RCC 7860 (cell line): ENCODE measurements at places on chromosomes 3 and 15.

- DNase-seq = no peak
These were observed 76.4 kb upstream of the ROBO1 start for GRCh38 chr3:79844176-79844575.

- DNase-seq = peak; percentile 41
These were observed at the start of gene SH3GL3 for GRCh38 chr15:83446904-83447709. Gene SH3GL3 (plus strand): TSS chr15:83447341. CDS start chr15:83447534, 193 bp downstream.

DNA sequence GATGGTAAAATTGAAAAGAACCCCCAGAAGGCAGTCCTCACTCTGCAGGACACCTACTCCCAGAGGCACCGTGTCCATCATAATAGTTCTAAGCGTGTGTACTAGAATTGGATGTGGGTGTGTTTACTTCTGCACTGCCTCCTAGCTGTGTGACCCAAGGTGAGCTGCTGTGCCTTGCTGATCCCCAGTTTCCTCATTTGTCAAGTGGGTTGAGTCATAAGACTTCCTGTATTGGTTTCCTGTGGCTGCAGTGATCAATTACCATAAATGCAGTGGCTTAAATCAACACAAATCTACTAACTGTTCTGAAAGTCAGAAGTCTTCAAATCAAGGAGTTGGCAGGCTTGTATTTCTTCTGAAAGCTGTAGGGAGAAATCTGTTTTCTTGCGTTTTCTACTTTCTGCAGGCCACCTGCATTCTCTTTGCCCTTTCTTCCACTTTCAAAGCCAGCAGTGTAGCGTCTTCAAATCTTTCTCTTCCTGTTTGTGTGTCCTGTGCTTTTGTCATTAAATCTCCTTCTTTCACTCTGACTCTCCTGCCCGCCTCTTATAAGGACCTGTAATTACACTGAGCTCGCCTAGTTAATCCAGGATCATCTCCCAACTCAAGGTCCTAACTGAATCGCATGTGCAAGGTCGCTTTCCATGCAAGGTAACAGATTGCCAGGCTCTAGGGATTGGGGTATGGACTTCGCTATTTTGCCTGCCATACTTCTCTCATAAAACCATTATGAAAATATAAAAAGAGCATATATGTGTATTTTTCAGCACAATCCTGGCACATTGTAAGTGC is 59.0 kb downstream of the RORA start:
- DNase-seq = no peak

- no peak for DNase-seq
These were observed 57.4 kb upstream of the ICE2 start for GRCh38 chr15:60536314-60536713.

- no peak for DNase-seq
These were observed 13.4 kb downstream of the HTR3C start for GRCh38 chr3:184066211-184066610.

- DNase-seq = no peak
These were observed 383.0 kb downstream of the ZBTB20 start for GRCh38 chr3:114764056-114764492.

DNA sequence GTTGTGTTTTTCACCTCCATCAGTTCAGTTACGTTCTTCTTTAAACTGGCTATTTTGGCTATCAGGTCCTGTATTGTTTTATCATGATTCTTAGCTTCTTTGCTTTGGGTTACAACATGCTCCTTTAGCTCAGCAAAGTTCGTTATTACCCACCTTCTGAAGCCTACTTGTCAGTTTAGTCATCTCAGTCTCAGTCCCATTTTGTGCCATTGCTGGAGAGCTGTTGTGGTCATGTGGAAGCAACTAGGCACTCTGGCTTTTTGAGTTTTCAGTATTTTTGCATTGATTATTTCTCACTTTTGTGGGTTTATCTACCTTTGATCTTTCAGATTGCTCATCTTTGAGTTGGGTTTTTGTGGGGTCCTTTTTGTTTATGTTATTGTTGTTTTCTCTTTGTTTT is 151.3 kb downstream of the CFAP20DC start:
- DNase-seq = no peak

DNA sequence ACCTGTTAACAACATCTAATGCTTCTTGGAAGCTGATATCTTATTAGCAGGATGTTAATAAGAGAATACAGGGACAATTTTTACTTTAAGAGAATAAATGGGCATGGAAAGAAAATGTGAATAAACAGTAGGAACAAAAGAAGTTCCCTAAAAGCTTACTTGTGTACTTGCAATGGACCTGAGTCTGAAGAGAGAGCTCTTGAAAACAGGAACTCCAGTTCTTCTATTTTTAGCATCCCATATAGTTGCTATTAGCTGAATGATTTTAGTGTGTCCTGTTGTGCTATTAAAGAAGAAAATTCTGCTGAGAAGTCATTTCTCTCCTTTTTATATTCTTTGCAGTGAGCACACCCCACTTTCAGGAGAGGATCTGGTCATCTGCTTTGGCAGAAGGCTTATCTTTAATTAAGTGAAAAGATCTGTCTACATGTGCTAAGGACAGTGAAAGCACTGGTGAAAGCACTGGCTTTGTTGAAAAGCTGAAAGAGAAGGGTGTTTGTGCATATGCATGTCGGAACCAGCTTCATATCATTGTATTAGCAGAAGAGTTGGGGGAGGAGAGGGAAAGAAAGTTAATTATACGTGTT is 1.4 kb upstream of the ST3GAL6 start:
- no peak for DNase-seq

DNA sequence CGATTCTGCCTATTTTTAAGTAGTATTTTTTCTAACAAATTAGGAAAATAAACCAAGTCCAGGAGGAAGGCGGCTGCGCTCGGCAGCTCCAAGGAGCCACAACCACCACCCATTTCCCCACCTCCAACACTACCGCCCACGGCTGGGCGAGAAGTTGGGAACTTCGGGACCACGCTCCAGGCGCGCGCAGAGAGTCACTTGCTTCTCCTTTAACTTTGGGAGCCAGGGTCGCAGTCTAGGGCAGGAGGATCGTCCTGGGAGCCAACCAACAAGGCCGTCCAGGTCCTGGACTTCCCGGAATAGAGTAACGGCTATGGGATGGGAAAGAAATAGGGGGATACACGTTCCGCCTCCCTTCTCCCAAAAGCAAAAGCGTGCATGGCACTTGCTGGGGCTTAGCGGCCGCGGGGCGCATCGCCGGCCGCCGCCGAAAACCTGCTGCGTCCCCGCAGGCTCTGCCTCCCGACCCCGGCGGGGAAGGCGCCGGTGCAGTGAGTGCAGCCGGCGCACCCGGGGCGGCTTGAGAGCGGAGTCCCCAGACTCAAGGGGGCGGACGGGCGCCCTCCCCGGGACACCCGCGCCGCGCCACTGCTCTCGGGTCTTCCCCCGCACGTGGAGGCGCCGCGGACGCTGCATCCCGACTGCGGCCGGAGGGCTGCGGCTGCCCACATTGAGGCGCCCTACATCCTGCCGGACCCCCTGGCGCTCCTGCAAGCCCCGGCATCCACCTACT is 699 bp downstream of the MEGF11 start:
- DNase-seq = no peak

- no peak for DNase-seq
These were observed 91.3 kb upstream of the PRR23E start for GRCh38 chr3:127101411-127102187.

GRCh38 chr3:64251019-64251418 is 25.8 kb upstream of the PRICKLE2 start:
- peak; percentile 25 for DNase-seq

GRCh38 chr3:124322966-124323365 is 331.0 kb upstream of the ROPN1 start:
- no peak for DNase-seq

- peak; percentile 94 for DNase-seq
These were observed 6.3 kb downstream of the CAV3 start for GRCh38 chr3:8739757-8740504.

DNA sequence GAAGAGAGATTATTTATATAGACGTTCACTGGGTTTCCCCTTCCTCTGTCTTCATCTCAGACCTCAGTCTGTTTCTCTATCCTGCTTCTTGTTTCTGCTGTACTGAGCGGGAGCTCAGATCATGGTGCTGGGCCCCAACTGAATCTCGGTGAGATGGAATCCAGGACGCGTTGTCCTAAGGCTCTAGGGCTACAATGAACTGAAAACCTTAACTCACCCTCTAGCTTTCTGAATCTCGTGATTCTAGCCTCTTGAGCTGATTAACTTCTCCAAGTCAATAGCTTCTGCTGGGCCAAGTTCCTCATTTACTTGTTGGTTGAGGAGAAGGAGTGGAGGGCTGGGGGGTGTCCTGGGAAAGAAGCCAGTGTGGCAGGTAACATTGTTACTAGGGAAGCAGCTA is 32.7 kb upstream of the MAP3K13 start:
- no peak for DNase-seq

DNA sequence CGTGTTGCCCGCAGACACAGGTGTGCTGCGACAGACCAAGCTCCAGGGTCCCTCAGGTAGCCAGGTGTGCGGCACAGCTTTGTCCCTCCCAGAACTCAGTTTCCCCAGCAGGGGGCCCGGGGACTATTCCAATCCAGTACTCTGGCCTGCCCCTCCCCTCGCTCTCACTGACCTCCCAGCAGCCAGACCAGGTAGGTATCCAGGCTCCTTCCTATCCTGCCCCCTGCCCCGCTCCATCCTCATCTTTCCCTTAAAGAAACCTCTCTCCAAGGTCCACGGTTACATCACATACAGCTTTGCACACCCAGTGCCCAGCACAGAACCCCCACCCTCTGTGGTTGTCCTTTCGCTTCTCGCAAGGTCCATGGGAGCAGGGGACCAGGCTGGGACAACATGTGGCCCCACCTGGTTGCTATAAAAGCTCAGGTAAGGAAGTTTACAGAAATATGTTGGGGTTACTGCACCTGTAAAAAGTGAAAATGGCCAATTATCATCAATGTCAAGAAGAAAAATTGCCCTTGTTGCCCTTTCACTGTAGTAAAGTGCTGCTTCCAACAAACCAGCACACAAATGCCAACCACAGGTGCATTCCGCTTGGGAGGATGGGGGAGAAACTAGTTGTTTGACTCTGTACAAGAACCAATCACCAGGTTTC is 7.3 kb upstream of the CYP11A1 start:
- no peak for DNase-seq

DNA sequence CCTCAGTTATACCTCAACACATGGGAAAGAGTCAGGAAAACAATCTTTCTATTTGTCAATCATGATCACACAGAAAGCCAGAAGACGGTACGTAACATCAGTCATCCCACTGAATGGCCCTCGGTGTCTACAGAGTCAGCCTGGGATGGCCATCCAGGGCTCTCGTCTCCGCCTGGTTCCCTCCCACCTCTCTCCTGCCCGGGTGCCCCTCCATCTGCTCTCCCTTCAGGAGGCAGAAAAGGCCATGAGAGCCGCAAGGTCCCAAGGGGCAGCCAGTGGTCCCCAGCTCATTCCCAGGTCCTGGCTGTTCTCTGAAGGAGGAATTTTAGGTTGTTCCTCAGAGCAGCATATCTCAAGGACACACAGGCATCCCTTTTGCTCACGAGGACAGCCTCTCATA is 4.4 kb upstream of the LRRC15 start:
- no peak for DNase-seq

GRCh38 chr3:144296808-144297207 is 325.2 kb downstream of the DIPK2A start:
- no peak for DNase-seq

DNA sequence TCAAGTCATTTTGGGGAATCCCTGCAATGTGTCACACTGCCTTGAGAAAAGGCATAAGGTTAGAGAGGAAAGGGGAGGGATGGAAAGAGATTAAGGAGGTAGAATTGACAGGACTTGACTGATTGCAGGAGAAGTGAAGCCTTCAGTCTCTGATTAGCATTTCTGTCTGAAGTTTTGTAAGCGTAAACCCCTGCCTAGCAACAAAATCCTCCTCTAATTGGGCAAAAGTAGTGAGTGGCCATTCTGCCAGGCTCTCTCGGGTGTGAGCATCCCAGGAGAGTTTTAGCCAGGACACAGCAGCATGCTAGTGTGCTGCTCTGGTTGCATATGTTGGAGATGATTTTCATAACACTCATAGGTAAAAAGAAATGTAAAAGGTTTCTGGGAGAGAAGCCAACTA is 117.0 kb upstream of the MRPL3 start:
- no peak for DNase-seq

DNA sequence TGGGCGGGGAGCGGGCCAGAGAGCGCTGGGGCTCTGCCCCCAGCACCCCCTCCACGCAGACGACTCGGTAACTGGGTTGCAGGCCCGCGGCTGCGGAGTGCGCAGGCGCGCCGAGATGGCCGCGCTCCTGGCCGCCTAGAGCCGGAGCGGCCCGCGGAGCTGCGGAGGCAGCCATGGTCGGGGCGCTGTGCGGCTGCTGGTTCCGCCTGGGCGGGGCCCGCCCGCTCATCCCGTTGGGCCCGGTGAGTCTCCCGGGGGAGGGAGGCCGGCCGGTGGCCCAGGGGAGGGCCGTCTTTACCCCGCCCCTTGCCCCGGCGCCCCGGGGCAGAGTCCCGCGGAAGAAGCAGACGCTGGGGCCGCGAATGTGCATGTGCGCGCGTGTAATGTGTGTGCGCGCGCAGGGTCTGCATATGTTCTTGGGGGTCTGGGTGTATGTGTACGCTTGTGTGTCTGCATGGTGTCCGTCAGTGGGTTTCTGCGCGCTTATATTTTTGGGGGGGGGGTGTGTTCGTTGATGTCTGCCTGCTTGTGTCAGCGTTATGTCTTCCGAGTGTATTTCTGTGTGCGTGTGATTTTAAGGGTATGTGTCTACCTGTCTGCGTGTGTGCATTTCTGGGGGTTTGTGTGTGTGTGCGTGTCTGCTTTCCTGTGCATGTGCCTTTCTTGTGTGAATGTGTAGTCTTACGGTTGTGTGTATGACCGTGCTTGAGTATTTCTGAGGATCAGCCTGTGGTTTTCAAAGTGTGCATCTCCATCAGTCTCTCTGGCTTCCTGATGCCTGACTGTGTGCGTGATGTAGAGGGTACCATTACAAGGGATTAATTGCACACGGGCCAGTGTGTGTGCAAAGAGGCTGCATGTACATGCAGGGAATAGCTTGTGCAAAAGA is at the start of gene ABHD14A:
Gene ABHD14A (plus strand): TSS at position 102 of the 889 bp plus-strand sequence. CDS start 72 bp downstream, at position 174.
- DNase-seq = peak; percentile 21

DNA sequence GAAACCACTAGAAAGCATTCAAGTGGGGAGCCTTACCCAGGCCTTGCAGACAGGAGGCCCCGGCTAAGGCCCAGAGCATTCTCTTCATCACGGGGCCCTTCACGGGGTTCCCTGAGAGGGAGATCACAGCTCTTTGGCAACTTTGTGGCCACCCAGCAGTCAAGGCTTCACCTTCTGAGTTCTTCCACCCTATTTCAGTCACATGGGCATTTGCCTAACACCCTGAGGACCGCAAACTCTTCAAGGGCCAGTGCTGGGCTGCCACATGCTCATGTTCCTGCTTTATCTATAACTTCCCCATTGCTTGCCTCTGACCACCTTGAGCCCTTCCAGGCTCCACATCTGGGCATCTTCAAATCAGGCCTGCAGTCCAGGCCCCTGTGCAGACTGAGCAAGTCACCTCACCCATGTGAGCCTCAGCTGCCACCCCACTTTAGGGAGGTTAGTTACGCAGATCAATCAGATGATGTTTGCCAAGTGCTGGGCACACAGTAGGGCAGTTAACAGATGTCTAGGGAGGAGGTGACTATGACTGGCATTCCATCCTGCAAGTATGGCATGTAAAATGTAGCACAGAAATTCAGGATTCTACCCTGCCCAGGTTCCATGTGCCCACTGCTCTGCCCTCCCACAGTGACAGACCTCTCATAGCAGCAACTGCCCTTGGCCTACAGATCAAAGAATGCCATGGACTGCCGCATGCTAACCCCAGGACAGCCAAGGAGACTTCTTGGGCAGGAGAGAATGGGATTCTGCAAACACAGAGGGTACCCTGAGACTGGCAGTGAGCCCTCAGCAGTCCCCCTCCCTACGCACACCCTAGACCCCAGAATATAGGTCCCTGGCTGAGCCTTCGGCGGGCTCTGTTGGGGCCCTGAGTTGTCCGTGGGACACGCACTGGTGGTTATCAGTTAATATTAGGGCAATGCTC is 37.6 kb upstream of the ZNF710 start:
- no peak for DNase-seq

GRCh38 chr15:50879016-50879617 is 29.4 kb upstream of the AP4E1 start:
- DNase-seq = no peak
